Jurkat, Clone E6-1 (cell line): ENCODE measurements at places on chromosomes 13 and 19.

- DNase-seq = no peak
Observed at GRCh38 chr13:72586518-72586917, 140.9 kb downstream of the MZT1 start.

DNA sequence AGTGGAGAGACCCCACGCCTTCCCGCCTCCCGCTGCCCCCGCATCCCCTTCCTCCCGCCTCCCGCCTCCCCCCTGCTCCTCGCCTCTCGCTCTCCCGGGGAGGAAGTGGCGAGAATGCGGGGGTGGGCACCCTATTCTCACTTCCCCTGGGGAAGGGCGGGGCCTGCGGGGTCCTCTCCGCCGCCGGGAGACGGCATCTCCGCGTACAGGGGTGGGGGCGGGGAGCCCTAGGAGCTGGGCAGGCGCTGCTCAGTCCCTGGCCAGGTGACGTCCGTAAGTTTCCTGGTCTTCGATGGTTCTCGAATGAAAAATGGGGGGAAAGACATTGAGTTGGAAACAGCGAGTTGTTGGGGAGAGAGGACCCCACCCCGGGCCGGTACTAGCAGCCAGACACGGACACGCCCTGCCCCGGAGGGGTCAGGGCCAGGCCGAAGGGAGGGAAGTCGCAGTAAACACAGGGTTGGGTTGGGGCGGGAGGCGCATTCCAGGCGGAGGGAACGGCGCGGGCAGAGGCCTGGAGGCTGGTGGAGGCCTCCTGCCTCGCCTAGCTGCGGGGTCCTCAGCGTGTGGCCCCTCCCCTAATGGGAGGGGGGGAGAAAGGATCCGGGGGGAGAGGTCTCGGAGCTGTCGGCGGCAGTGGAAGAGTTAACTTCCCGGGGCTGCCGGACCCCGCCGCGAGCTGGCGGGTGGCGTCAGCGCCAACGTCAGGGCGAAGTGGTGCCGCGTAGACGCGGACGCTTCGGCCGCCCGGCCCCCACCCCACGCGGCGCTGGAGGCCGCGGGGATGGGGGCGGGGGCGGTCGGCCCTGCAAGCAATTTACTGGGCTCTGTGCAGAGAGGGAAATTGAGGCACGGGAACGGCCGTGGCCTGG, 10.4 kb upstream of the JUND start:
- DNase-seq = peak; percentile 83

GRCh38 chr13:81791641-81792040, 1450.7 kb upstream of the SPRY2 start:
- no peak for DNase-seq

- no peak for DNase-seq
Observed at GRCh38 chr13:29706923-29707322, 111.4 kb upstream of the SLC7A1 start.

- no peak for DNase-seq
Observed at GRCh38 chr19:34838248-34838647, 65.2 kb upstream of the ZNF599 start.

- no peak for DNase-seq
Observed at GRCh38 chr13:109836629-109837607, 50.5 kb upstream of the IRS2 start.

GRCh38 chr19:1130771-1131717, 27.2 kb downstream of the GPX4 start:
- DNase-seq = no peak

DNA sequence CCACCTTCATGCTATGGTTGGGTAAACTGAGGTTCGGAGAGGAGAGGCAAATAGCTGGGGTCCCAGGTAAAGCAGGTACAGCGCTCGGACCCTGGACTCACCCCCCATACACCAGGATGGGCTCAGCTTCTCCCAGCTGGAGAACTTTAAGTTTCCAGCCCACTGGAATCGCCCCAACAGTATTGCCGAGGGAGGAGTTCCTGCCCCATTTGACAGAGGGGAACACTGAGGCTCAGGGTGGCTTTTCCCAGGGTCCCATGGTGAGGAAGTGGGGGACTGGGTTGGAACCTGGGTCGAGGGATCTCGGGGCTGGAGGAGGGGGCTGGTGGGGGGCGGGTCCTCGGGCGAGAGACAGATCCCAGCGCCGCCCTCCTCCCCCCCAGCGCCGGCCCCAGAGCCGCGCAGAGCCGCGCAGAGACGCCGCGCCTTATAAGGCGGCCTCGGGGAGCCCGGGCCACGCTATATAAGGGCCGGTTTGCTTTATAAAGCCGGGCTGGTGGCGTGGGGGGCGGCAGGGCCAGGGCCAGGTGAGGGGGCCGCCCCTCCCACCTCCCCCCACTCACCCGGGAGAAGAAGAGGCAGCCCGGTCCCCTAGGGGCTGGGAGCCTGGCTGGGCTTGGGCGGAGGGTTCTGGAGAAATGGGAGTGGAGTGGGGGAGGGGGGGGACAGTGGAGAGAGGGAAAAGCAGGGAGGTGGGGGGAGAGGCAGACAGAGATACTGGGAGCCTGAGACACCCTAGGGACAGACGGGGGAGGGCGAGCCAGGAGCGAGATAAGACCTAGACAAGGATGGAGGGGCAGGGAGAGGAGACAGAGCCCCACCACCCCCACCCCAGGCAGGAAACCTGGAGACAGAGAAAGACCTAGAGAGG, 1.1 kb downstream of the CNN1 start:
- no peak for DNase-seq
